ENCODE measurements at places on chromosomes 13 and 19.

GRCh38 chr13:79530270-79530669 is 49.3 kb downstream of the NDFIP2 start:
- no peak for DNase-seq

DNA sequence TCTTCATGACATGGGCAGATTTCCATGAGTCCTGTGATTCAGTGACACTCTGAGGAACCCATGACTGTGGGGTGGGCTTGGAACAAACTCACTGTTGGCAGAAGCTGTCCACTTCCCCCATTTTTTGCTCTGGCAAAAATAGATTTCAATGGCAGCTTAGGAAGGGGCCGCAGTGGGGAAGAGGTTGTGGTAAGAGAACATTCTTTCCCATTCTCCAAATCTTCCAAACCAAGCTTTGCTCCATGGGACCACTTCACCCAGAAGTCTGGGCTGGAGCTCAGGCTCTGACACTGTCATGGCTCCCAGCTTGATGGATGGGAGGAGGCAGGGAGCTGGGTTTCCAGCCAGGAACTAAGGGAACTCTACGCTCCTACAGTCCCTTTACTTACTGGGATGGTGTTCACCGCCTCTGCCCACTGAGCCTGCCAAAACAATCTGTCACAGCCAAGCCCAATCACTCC is 24.9 kb upstream of the MEDAG start:
- DNase-seq, result no peak

- no peak for DNase-seq
Observed at GRCh38 chr13:76552807-76553206, 333.4 kb downstream of the KCTD12 start.

DNA sequence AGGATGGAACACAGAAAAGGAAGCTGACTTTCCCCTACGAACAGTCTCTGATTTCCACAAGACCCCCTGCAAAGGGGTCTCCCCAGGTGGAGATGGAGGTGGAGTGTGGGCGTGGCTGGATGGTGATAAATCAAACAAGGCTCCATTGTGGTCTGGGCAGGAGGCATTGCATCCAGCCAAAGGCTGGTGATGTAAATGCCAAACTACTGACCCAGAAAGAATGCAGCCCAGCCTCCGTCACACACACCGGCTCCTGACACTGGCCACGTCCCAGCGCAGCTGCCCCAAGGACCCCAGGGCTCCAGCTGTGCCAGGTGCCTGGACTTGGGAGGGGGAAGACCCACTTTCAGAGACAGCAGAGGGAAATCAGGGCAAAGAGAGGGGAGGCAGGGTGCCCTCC is 6.3 kb downstream of the SLC7A1 start:
- DNase-seq, result no peak

- DNase-seq, result no peak
Observed at GRCh38 chr19:48967346-48968178, 2.5 kb downstream of the FTL start.

- DNase-seq, result no peak
Observed at GRCh38 chr19:6030214-6030507, 52.2 kb upstream of the RANBP3 start.

- no peak for DNase-seq
Observed at GRCh38 chr13:77876176-77876575, 42.5 kb downstream of the EDNRB start.

DNA sequence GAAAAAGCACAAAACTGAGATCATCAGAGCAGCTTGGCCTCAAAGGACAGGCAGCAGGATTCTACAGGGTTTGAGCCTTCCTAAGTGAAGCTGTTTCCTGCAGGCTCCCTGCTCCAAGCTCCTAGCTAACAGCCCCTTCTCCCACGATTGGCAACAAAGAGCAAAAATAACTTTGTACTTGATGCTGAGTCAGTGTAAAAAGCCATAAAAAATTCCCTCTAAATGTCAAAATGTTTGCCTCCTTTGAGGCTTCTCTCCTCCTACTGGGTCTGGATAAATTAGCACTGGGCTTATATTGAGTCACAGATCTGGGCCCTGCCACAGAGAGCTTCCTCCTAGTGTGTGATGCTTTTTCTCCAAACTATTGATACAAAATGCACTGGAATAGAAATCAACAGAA is 153.3 kb downstream of the TNFRSF19 start:
- DNase-seq, result no peak

GRCh38 chr19:48681127-48681470 is 8.3 kb upstream of the NTN5 start:
- no peak for DNase-seq

DNA sequence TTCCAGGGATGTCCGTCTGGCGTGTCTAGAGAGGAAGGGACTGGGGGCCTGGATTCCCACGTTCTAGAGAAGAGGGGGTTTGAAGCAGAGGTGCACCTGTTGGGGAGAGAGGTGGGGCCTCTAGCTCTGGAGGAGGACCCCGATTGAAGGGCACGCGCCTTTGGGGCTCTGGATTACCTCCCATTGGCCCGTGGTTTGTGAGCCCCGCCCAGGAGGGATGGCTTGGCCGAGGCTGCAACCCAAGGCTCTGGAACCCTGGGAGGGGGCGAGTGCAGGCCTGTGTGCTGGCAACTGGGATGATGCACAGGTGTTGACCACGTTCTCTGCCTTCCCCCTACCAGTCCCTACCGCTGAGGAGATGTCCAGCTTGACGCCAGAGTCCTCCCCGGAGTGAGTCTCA is 20.2 kb downstream of the TMEM150B start:
- no peak for DNase-seq

- no peak for DNase-seq
Observed at GRCh38 chr13:30664689-30665275, 47.1 kb downstream of the USPL1 start.

- no peak for DNase-seq
Observed at GRCh38 chr13:39016787-39017186, 21.1 kb downstream of the PROSER1 start.

DNA sequence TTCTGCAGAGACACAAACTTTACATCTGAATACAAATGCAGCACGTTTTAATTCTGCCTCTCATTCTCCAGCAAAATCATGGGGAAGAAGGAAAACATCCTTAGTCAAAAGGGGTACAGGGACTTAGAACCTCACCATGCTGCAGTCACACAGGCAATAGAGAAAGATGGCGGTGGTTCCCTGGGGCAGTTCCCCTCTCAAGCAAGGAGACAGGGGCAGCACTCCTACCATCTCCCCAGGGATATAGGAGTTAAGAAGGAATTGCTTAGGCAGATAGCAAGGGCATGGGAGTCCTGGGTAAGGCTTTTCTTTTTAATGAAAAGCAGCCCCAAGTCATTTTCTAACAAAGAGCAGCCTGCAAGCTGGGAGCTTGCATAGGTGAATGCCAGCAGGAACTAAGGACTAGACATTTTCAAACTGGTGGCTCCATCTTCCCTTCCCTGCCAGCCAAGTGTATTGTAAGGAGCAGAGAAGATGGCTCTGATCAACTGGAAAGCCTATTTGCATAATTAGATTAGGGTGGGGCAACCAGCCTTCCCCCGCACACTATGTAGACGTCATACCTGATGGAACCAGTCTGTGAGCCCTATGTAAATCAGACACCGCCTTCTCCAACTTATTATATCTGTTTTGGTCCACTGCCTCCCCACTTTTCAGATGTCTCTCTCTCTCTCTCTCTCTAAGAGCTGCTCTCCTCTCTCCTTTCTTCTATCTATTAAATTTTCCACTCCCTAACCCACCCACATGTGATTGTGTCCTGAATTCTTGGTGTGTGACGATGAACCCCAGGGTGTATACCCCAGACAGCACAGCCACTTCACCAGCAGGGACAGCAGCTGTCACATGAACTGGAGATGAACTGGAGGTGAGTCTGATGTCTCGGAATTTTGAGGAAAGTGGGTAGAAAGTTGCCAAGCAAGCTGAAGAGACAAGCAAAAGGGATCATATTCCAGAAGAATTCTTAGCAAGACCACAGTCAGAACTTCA is 514.5 kb downstream of the IRS2 start:
- no peak for DNase-seq

DNA sequence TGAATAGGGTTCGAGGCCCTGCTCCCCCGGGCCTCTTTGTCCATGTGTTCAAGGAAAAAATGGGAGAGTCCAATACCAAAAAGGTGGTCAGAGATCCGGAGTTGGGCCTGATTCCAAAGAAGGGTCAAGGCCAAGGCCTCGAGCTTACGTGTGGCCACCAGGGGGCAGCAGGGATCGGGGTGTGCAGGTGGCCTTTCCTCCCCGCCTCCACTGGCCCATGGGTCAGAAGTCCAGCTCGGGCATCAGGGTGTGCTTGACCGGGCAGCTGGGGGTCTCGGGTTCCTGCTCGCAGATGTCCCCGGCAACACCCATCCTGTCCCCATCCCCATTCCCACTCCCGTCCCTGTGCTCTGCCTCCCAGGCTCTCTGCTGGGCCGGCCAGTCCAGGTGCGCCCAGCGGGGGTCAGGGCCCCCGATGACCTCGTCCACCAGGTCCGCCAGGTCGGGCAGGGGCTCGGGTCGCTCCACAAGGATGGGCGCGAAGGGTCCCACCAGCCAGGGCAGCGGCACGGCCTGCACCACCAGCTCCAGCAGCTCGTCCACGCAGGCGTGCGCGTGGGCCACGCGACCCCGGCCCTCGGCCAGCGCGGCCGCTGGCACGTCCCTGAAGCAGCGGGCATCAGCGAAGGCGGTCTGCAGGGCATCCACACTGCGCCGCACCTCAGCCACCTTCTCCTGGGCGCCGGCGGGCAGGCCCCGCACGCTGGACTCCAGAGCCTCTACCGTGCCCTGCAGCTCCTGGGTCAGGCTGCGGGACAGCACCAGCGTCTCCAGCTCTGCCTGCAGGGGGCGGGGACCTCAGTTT is 5.2 kb upstream of the PLIN4 start:
- DNase-seq, result no peak

DNA sequence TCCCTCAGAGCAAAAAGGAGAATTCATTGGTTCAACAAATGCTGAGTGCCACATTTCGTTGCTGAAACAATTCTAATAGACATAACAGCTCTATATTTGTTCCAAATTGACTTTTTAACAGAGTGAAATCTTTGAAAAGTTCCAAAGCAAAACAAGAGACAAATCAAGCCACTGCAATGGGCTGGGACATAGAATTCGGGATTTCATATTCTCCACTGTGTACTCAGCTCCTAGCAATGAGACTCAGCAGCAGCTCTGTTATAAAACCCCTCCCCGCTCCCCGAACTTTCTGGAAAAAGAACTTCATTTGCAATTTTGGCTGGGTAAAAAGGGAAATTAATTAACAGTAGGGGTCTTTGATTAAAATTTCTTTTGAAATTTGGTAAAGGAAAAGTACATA is 11.3 kb downstream of the RFX2 start:
- no peak for DNase-seq

DNA sequence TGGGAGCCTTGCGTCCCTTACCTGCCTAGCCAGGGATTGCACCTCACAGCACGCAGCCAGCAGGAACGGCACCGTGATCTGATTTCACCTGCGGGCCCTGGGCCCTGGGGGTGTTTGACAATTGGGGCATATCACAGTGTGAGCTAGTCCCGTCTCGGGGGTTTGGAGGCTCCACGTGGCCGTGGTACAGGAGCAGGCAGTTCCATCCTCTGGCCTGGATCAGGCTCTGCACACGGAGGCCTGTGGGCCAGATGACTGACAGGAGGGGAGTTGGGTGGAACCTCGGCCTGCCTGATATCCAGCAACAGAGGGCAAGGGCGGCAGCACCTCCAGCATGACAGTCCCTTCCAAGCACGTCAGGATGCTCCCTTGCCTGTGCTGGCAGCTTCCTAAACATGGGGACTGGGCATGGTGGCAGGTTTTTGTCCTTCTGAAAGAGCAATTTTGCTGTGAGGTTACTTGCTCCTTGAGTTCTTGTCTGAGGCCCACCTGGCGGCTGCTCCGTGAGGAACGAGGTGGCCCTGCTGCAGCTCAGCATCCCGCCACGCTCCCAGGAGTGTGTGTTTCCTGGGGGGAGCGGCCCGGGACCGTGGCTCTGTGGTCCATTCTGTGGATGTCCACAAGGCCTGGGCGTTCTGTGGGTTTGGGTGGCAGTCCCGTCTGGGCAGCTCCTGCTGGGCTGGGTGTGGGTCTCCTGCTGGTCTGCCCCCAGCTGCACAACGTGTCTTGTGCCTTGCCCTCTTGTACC is 6.3 kb upstream of the RPS15 start:
- no peak for DNase-seq

DNA sequence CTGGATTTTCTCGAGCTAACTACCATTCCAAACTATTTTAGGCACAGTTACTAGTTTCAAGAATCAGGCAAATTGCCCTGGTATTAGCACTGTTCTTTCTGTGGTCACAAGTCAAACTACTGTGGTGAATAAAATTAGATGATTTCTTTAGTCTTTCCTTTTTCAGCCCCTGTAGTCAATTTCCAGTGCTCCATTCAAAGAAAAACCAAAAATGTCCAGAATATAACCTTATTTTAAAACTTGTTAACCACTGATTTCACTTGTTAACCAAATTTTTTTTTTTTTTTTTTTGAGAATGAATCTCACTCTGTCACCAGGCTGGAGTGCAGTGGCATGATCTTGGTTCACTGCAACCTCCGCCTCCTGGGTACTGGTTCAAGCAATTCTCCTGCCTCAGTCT is 50.6 kb upstream of the USPL1 start:
- DNase-seq, result no peak

- DNase-seq, result no peak
Observed at GRCh38 chr13:22925881-22926747, 254.7 kb upstream of the SGCG start.

- DNase-seq, result no peak
Observed at GRCh38 chr19:3563709-3564524, 6.5 kb upstream of the MFSD12 start.
